Right cardiac atrium (tissue), 5 donors: ENCODE measurements at places on chromosomes 12 and 14. TPM values are rescaled to one million over a fixed set of nuclear protein-coding genes. Genes with fewer than 3 reads are reported as not detected.

Gene CFL2
- total RNA-seq = 313 TPM

Gene DPY19L2
- 54.8 TPM for total RNA-seq

Gene CARMIL3
- 0.17 TPM for total RNA-seq

- no peak for DNase-seq
Measured at GRCh38 chr12:68065687-68066086, 76.4 kb downstream of the IFNG-AS1 start.

DNA sequence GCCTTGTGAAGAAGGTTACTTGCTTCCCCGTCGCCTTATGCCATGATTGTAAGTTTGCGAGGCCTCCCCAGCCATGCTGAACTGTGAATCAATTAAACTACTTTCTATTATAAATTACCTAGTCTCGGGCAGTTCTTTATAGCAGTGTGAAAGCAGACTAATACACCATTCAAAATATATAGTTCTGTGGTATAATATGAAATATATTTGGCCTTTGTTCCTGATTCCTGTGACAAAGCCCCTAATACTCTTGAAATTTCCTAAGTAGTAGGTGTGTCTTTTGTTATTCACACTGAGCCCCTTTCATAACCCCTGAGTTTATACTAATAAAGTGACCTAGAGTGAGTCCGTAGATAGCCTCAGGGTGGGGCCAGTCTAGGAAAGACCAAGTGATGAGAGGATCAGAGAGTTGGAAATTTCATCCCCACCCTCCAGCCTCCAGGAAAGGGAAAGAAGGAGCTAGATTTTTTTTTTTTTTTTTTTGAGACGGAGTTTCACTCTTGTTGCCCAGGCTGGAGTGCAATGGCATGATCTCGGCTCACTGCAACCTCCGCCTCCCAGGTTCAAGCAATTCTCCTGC is 19.4 kb upstream of the STRN3 start:
- no peak for DNase-seq

- no peak for DNase-seq
Measured at GRCh38 chr12:27296674-27297073, 36.0 kb upstream of the BMAL2 start.

GRCh38 chr12:78038986-78039385 is 208.3 kb downstream of the NAV3 start:
- DNase-seq = no peak

DNA sequence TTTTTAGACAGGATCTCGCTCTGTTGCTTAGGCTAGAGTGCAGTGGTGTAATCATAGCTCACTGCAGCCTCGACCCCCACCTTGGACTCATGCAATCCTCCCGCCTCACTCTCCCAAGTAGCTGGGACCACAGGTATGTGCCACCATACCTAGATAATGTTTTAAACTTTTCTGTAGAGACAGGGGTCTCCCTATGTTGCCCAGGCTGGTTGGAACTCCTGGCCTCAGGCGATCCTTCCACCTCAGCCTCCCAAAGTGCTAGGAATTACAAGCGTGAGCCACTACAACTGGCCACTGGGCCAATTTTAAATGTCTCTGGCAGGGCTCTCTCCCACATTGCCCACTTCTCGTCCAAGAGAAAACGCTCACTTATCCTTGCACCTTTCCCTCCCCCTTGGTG is 66.5 kb upstream of the DACT1 start:
- DNase-seq = no peak

GRCh38 chr14:105503935-105504692 is 13.1 kb downstream of the TEDC1 start:
- DNase-seq = no peak

- DNase-seq = no peak
Measured at GRCh38 chr12:56878010-56878339, 56.2 kb downstream of the SDR9C7 start.

GRCh38 chr12:101074940-101075680 is 134.9 kb downstream of the SLC5A8 start:
- no peak for DNase-seq

DNA sequence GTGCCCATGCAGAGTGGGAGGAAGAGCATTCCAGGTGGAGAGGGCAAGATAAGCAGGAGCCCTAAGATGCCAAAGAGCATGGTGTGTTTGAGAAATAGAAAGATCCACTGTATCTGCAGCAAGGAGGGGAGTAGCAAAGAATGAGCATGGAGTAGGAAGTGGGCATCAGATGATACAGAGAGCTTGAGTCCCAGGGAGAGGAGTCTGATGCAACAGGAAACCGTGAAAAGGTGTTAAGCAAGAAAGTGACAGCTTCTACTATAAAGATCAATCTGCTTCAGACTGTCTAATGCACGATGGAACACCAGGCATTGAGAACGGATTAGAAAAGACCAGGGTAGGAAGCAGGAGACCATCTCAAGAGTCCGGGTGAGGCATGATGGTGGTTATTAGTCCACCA is 12.3 kb upstream of the GPRC5D start:
- DNase-seq = no peak
